COR-L47 (cell line): ENCODE measurements at places on chromosomes 2 and 18.

GRCh38 chr2:68466361-68466777 is 725 bp downstream of the FBXO48 start:
- DNase-seq = no peak

DNA sequence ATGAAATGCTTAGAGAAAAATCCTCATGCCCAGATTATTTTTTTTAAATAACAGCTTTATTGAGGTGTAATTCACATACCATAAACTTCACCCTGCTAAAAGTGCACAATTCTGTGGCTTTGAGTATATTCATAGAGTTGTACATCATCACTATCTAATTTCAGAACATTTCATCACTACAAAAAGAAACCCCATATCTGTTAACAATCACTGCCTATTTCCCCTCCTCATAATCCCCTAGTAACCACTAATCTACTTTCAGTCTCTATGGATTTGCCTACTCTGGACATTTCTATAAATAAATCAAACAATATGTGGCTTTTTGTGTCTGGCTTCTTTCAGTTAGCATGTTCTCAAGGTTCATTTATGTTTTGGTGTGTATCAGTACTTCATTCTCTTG is 51.4 kb downstream of the OSBPL1A start:
- DNase-seq = no peak

GRCh38 chr18:74989134-74989533 is 219.8 kb downstream of the PTGR3 start:
- DNase-seq = no peak

DNA sequence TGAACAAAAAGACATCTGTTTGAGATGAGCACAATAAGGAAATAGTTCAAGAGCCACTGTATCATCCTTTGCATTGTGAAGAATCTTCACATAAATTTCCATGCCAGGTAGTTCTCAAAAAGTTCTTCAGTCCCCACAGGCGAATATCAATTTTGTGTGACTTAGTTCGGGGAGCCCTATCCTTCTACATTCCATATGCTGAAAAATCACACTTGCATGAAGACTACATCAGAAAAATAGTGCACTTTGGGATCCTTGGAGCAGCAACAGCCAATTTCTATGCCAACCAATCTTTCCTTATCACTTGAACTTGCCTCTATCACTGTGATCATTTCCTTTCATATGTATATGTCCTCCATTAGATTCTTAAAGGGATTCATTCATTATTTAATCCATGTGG is 830.6 kb upstream of the POU3F3 start:
- no peak for DNase-seq

- no peak for DNase-seq
Observed at GRCh38 chr2:44943031-44943692, 1.7 kb downstream of the SIX3 start.

DNA sequence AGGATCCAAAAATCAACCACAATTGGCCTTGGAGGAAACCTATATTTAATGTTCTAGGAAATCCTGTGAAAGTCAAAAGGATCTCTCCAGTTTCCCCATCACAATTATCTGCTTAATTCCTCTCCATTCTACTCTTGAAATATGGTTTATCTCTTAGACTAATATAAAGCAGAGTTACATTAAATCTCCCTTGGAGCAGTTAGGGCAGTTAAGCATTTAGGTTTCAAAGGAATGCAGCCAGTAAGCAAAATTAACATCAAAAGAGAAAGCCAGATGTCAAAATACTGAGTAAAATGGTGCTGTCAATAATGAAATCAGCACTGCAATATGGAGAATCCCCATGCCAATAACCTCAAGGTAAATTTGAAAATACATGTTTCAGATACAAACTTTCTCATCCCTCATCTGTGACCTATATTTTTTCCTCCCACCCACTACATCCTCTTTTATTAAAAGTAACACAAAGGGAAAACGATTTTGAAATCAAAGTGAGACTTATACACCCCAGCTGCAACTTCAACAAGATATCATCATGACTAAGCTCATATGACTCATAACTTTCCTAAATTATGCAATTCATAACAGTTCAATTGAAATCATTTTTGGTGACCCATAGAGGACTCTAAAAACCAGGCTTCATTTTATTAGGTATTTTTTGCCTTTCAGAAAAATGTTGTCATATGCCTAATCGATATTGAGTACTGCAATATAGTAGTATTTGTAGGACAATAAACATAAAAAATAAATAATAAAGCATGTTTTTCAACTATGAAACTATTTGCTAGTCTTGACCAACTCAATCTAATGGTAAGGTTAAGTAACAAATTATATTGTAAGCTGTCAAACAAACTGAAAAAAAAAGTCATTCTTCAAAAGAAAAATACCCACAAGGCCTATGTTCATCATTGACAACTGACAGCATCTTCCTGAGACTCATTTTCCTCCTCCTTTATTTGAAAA is 3.1 kb downstream of the ADAM17 start:
- DNase-seq = no peak

GRCh38 chr2:40400336-40400953 is 51.4 kb downstream of the SLC8A1 start:
- no peak for DNase-seq

- DNase-seq = no peak
Observed at GRCh38 chr2:222298311-222299150, at the start of gene PAX3. Gene PAX3, minus strand, starts transcription at chr2:222298998. Its CDS starts 383 bp downstream, at chr2:222298615.

DNA sequence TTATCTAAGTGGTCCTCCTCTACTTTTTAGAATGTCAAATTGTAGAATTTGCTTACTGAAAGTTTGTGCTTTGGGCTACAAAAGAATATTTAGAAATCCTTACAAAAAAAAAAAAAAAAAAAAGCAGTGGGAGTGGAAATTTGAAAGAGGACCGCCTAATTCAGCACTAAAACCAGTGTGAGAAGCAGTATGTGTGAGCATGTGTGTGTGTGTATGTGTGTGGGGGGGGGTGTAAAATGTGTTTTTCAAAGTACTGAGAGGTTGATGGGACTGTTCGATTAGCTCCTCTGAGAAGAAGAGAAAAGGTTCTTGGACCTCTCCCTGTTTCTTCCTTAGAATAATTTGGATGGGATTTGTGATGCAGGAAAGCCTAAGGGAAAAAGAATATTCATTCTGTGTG is at the start of gene VIT:
Gene VIT, plus strand, starts transcription at position 175 of the 400 bp plus-strand sequence. CDS start 19,664 bp downstream, outside the sequence.
- DNase-seq = no peak

- no peak for DNase-seq
Observed at GRCh38 chr2:101854877-101855276, 136.9 kb upstream of the IL1R2 start.

- DNase-seq = no peak
Observed at GRCh38 chr2:241091201-241091600, 10.9 kb downstream of the MTERF4 start.

GRCh38 chr18:2468051-2468450 is 103.3 kb downstream of the METTL4 start:
- no peak for DNase-seq

DNA sequence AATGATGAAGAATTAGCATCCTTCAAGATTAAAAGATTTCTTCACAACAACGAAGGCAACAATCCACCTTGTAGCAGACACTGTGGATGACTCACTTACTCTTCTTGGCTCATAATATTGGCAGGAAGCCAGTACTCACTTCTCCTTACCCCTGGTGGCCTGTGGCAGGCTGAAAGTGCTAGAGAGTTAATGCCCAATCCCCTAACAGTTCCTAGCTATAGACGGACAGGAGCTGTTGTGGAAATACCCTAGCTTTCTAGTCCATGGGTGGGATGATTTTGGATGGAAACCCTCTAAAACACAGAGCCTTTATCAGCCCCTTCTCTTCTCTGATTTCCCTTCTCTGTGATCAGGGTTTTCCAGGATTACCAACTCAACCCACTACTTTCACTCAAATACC is 128.6 kb upstream of the NYAP2 start:
- peak; percentile 70 for DNase-seq

GRCh38 chr2:191245046-191245868 is at the start of gene MYO1B:
Gene MYO1B, plus strand, starts transcription at chr2:191245404. Its CDS starts 31,492 bp downstream, at chr2:191276896.
- peak; percentile 46 for DNase-seq

GRCh38 chr2:72745679-72746368 is 80.0 kb downstream of the EXOC6B start:
- DNase-seq = peak; percentile 40

GRCh38 chr2:41644936-41645335 is 402.9 kb upstream of the PKDCC start:
- DNase-seq = no peak

GRCh38 chr2:11681722-11682589 is 12.0 kb upstream of the NTSR2 start:
- DNase-seq = peak; percentile 7

GRCh38 chr2:42084231-42084671 is 36.4 kb downstream of the PKDCC start:
- DNase-seq = no peak

DNA sequence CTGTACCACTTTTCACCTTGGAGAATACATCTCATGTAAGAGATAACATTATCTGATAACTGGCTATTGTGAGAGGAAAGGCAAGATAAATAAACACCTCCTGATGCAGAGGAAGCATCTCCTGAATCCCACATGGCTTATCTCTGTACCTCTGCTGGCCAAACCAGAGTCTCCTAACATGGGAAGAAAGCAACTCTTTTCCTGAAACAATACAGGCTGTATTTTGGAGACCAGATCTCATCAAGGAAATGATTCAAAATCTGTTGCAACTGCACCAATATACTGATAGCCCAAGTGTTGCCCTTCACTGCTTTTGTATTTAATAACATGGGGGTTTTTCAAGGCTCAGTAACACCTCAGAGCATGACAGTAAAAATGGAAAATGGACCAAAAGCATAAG is 106.9 kb downstream of the MREG start:
- no peak for DNase-seq

- DNase-seq = no peak
Observed at GRCh38 chr2:195647302-195647701, 9.7 kb upstream of the SLC39A10 start.

GRCh38 chr2:66498289-66498975 is 63.5 kb downstream of the MEIS1 start:
- DNase-seq = no peak

- DNase-seq = no peak
Observed at GRCh38 chr2:144748443-144748842, 228.5 kb upstream of the ZEB2 start.

DNA sequence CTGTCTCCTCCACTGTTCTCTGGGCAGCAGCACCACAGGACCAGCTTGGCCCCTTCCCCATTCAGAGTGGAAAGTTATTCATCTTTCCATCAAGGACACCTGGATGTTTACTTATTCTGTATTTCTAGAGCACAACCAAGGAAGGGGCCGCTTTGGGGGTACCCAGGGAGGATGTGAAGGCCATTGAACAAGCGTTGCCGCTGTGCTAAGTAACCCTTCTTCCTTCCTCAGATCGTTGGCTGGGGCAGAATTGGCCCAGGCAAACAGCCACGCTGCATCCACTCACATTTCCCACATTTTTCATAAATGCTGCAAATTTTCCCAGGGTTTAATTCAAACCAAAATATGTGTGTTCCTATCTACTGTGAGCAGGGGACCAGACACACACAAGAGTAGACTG is 76.2 kb upstream of the NPAS2 start:
- no peak for DNase-seq

DNA sequence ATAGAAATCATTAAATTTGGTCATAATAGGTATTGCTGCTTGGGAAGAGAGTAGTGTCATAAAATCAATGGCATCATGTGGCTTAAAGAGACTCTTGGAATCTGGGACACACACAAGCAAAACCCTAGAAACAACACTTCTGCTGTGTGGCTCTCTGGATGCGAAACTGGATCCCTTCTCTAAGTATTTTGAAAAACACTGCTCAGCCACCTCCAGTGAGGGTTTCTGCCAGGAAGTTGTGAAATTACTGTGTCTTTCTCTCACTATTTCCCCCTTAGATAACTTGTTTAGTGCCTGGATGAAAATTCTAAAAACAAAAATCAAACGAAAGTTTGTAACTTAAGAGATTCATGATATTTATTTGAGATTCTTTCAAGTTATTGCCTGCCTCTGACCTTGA is 163.8 kb downstream of the RHBDD1 start:
- no peak for DNase-seq

- no peak for DNase-seq
Observed at GRCh38 chr2:195604706-195605105, 52.3 kb upstream of the SLC39A10 start.

DNA sequence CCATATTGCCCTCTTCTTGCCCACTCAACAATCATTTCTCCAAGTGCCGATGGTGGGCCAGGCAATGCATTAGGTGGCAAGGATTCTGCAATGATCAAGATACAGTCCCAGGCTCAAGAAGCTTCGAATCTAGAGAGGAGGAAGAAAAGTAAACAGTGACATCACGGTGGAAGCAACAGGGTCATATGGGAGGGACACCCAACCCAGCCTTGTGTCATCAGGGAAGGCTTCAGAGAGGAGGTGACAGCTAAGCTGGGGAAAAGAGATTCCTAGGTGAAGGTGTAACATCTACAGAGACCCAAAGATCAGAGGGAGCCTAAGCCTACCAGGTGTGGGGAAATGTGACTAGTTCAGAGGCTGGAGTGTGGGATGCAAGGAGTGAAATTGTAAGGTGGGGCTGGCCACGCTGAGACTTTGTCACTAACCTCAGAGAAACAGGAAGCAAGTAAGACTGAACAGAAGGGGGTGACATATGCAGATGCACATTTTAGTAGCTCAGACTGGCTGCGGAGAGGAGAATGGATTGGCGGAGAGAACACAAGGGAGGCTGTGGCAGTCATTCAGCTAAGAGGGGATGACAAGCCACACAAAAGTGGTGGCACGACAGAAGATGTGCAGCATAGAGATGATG is 104.9 kb downstream of the ANKRD44 start:
- no peak for DNase-seq

DNA sequence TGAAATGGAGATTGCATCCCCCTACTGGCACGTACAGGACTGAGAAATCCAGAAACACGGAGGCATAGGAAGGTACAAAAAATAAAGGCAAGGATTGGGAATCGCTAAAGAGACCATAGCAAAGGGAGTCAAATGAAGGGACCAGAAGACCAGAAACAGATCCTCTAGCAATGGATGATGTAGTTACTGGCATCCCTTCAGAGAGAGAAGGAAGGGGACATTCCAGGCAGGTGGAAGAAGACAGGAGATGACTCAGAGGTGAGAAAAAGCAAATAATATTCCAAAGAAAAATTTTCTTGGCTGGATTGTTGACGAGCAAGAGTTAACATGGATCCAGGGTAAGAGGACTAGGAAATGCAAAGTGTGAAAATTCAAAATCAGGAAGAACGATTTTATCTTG is 78.4 kb upstream of the FZD7 start:
- no peak for DNase-seq

DNA sequence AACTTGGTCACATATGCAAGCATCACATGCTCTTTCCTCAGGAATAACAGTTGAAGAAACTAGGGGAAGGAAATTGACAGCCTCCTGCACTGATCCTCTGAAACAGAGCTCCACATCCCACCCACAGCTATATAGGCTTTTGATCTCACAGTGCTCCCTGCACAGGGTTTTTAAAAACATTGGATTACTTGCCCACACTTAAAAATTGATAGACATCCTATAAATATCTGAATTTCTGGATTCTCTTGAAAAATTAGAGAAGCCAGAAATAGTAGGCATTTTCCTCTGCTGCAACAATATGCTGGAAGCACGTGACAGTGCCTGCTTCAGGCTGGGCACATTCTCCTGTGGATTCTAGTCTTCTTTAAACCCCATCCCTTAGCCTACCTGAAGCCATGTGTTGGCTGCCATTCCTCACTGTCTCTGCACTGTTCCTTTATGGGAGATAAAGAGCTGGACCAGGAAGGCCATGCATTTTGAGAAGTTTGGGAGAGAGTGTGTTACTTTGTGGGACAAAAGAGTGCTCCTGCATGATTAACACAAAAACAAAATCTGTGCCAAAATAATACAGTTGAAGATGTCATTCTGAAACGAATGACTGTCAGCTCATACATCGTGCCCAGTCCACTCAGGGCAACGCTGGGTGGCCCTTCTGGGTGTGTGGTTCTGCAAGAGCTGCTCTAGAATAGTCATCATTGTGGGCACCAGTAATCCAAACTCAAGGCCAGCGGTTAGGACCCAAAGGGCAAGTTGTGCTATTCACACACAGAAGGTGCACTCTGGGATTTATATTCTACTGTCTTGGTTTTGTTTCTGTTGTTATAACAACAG is 59.8 kb downstream of the GYPC start:
- no peak for DNase-seq
